ENCODE measurements at places on chromosomes 2 and 18.
A peak's percentile ranks its signal among the peaks of the same experiment; 100 is the strongest.

- no peak for DNase-seq
Measured at GRCh38 chr2:132272713-132273112, 111.0 kb upstream of the ANKRD30BL start.

GRCh38 chr2:197515739-197516392 lies at the start of gene MOB4:
Gene MOB4, plus strand, starts transcription at chr2:197516066. Its CDS starts 21 bp downstream, at chr2:197516087.
- DNase-seq, result peak; percentile 93

DNA sequence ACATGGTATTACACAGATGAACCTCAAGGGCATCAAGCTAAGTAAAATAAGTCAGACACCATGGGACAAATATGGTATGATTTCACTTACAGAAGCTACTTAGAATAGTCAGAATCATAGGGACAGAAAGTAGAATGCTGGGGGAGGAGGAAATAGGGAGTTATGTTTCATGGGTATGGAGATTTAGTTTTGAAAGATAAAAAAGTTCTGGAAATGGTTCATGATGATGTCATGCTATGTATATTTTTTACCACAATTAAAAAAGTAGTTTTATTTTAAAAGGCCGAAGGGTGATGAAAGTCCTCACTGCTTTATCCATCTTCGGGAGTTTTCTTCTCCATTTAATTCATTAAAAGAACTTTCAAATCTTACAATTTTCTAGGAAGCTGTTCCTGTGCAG lies 181.9 kb downstream of the CALCRL start:
- DNase-seq, result no peak

DNA sequence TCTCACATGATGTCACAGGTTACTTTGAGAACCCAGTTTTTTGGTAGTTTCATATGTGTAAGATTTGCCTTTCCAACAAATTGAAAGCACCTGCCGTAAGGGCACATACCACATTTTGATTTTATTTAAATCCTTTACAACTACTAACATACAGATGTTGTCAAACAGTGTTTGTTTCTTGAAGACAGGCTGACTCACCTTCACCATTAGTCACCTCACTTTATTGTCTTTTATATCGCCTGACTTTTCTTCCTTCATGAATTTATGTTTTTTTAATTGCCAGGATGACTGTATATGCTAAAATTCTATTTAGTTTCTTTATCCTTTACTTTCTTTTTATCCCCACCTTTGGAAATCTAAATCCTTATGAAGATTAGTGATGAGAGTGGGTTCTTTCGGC lies 886.7 kb downstream of the SUCLG1 start:
- DNase-seq, result no peak

DNA sequence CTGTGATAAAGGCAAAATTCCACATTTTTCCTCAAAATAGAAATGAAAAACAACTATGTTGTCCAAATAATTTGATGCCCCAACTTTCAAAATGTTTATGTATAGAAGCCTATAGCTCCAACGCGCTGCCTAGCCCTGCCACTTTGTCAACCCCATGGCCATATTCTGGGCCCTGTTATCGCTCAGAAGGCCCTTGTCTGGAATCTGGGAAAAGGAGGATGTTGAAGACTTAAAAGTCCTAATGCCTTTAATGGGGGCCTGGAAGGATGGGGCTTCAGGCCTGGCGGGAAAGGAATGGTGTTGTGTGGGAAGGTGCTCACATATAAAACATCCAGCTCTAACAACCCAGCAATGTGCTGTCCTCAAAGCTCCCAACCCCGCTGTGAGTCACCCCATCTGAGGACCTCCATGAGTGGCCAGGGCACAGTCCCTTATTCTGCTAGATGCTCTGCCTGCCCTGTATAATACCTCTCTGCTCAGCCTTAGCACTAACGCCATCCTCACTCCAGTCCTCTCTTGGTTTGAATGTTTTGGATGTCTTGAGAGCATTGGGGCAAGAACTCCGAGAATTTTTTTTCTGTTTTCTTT lies 86.0 kb downstream of the ACSL3 start:
- DNase-seq, result no peak

GRCh38 chr18:76502551-76502950 lies 7.5 kb upstream of the ZNF516 start:
- DNase-seq, result no peak

DNA sequence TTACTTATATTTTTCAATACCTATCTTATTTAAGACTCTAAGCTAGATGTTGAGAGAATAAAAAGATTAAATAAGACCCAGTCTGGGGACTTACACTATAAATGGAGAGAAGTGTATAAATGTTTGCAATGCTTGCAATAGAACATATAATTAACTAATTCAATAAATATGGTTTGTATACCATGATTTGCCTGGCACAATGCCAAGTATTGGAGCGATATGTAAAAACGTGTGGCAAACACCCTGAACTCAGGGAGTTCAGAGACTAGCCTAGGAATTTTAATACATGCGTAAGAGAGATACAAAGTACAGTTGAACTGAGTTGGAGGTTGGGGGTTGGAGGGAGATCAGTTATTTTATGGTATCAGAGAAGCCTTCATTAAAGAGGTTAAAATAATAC lies 251.8 kb upstream of the DDX18 start:
- DNase-seq, result no peak

DNA sequence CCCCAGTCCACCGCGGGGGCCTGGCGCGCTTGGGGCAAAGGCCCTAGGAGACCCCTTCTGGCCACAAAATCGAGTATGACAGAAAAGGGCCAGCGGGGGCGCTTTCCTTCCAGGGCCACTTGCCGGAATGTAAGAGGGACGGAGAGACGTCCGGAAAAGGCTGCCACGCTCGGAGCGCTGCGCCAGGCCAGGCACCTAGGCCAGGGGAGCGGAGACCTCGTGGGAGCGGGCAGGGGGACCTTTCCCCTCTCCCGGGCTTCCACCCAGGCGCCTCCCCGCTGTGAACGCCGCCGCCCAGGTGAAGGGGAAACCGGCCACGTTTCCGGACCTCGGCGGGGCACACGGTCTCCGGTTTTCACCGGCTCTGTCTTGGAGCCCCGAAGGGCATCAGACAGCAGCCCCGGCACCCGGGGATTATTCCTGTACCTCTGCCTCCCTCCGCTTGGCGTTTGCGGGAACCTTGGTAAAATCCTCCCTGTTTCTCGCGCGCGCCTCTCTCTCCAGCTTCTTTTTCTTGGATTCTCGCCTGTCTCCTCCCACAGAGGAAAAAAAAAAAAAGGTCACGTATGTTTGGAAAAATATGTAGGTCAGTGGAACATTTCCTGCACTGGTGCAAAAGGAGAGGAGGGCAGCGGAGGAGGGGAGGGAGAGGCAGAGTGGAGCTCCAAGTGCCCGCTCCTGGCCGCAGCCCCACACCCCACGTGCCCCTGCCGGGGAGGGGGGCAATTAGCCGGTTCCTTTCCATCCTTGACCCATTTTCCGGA lies 1.2 kb upstream of the NPAS2 start:
- peak; percentile 9 for DNase-seq

DNA sequence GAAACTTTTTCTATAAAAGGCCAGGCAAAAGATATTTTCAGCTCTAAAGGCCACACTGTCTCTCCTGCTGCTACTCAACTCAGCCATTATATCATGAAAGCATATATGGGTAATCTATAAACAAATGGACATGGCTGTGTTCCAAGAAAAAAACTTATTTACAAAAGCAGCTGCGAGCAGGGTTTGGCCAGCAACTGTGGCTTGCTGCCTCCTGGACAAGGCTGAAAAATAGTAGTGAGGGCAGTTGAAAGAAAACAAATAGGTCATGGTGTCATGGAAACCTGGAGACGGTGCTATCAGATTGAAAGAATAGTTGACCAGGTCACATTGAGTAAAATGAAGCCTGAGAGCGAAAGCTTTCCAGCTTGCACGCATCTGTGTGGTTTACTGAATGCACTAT lies 89.2 kb upstream of the LRATD1 start:
- DNase-seq, result no peak

- DNase-seq, result no peak
Measured at GRCh38 chr2:185436787-185437372, 301.7 kb upstream of the FSIP2 start.

DNA sequence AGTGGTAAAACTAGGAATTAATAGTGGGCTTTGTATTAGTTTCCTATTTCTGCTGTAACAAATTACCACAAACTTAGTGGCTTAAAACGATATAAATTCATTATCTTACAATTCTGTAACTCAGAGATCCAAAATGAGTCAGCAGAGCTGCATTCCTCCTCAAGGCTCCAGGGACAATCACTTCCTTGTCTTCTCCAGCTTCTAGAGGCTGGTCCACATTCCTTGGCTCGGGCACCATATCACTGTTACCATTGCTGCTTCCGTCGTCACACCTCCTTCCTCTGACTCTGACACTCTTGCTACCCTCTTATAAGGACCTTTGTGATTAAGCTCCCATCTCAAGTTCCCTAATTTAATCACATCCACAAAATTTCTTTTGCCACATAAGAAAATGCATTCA lies 567.8 kb upstream of the KLHL29 start:
- no peak for DNase-seq

GRCh38 chr2:63121055-63121834 lies 70.6 kb downstream of the OTX1 start:
- no peak for DNase-seq

- DNase-seq, result peak; percentile 34
Measured at GRCh38 chr2:206392118-206392517, 51.2 kb upstream of the ADAM23 start.

DNA sequence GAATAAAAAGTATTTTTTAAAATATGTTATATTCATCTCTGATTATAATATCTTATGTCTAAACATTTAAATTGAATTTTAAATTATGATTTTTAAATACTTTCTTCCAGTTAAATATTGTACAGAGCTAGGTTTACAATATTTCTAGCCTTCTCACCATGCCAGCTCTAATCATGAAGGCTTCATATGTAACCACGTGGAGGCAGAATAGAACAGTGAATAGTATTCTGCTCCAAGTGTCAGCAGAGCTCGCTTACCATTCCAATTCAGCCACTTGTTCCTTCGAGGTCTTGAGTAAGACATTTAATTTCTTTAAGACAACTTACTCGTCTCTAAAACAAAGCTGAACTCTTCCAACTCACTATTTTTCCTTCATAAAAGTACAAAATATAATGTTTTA lies 871.8 kb downstream of the SUCLG1 start:
- DNase-seq, result no peak

GRCh38 chr18:54440292-54440691 lies 82.6 kb downstream of the C18orf54 start:
- DNase-seq, result no peak

- DNase-seq, result no peak
Measured at GRCh38 chr18:22309191-22309590, 108.5 kb downstream of the CTAGE1 start.

DNA sequence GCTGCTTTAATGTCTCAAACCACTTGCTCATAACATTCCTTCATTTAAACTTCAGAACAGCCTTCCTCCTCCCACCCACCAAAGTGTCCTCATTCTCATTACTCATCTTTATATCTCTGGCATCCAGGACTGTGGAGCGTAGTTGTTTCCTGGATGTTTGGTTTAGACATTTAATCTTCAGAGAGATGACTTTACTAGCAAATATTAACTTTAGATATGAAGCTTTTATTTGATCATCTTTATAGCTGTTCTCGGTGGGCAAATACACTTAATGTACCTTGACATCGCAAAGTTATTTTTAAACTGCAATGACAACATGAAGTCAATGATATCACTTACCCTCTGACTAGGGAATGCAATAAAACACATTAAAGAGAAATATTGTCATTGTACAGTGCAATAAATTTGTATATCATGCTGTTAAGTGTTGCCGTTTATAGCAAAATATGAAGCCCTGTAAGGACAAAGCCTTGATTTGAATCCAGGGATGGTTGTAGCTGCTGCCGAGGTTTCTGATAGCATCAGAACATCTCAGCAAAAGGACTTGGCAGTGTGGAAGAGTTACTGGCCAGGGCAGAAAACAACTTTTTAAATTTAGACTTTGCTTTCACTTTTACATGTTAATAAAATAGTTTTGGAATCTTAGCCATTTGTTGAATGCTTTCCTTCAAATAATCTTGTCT lies 4.6 kb upstream of the LAMA3 start:
- DNase-seq, result no peak

- no peak for DNase-seq
Measured at GRCh38 chr2:44897406-44897805, 44.1 kb upstream of the SIX3 start.

DNA sequence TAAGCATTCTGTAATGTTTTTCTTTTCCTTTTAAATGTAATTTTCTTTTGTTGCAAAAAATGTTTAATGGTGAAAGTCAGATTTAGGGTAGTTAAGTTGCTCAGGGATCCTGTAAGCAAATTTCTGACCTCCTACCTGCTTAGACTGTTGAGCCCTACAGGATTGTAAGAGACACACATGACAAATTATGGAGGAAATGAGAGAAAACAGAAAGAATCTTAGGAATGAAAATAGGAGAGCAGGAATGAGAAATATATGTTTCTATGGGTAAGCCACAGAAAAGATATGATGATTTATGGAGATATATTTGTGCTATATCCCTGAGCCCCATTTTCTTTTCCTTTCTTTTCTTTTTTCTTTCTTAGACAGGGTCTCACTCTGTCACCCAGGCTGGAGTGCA lies 28.3 kb downstream of the CYBRD1 start:
- no peak for DNase-seq

DNA sequence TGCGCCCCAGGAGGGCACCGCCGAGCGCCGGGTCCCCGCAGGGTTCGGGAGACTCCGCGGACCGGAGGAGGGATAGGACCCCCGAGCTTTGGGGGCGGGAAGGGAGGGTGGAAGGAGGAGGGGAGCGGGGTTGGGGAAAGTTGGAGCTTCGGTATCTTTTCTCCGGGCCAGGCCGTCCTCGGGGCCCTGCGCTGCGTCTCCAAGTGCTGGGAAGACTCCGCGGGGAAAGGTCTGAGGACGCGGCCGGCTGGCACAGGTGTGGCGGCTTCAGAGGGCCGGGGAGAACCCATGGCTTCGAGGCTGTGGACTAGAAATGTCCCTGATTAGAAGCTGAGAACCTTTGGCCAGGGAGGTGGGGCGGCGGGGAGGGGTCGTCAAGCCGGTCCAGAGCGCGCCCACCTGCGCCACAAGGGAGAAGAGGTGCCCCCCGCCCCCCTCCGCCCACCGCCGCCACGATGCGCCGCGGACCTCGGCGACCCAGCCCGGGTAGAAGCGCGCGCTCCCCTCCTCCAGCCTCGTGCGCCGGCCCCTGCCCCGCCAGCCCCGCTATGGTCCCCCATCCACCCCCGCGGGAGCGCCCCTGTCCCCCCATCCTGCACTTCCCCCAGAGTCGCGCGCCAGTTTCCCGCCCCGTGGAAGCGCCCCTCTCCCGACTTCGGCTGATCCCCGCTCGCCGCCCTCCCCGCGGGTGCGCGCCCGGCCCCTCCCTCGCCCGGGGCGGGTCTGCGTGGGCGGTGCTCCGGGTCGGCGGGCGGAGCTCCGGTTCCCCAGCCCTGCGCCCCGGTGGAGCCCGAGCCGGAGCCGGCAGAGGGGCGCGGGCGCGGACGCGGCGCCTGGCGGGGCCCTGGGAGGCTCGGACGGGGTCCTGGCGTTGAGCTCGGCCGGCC lies at the start of gene SNTG2:
TSS of gene SNTG2 (plus strand) at position 770 of the 887 bp plus-strand sequence. CDS start 148 bp downstream, outside the sequence.
- peak; percentile 46 for DNase-seq

DNA sequence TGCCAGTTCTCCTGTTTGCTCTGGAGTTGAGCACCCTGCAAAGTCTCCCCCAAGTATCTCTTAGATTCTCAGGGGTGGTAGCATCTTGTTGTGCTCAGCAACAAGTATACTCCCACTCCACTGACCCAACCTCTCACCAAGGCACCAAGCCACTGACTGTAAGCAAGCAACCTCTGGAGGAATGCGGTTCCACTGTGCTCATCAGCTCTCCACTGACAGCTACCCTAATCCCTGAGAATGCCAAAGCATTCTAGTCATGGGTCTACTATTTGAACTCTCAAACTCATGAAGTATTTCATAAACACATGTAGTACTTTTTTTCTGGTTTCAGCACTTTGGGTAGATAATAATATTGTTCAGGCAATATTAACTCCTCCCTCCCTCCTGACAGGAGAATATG lies 170.0 kb downstream of the EPHA4 start:
- DNase-seq, result no peak

Data from activated CD4-positive, alpha-beta T cell treated with anti-CD3 and anti-CD28 coated beads, Interleukin-2, amount 10 ng/mL, durations not matched to agents 7 days and 5 days (primary cell).